HT1080 (cell line): ENCODE measurements at places on chromosomes 12 and 14. TPM values are rescaled to one million over a fixed set of nuclear protein-coding genes. Genes with fewer than 3 reads are reported as not detected.

Gene SLC41A2
- 4.5 and 10.2 TPM in 2 replicates for total RNA-seq

Gene BDKRB1
- 0.43 TPM in 1 of 2 replicates, not detected in the other for total RNA-seq

Gene LRP1-AS
- not detected in 2 replicates for total RNA-seq

Gene FAM216A
- total RNA-seq, result 38.0 and 46.1 TPM in 2 replicates

Gene FOXN4
- total RNA-seq, result not detected in 2 replicates

Gene GPR68
- 0.80 and 2.3 TPM in 2 replicates for total RNA-seq

Gene GLS2
- not detected in 2 replicates for total RNA-seq
